ENCODE measurements at places on chromosomes 3 and 15.

DNA sequence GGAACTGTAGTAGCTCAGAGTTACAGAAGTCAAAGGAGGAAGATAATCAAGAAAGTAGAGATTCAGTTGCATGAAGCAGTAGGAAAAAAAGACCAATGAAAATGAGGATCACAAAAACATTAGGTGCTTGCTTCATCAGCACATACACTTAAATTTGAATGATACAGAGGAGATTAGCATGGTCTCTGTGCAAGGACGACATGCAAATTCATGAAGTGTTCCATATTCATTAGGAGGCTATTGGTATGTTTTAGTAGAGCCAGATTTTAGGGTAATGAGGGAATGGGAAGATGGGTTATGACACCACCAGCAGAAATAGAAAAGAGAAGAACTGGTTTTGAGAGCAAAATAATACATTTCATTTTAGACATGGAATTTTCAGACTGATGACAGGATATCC is 21.0 kb upstream of the TTC14 start:
- no peak for DNase-seq

GRCh38 chr3:61901496-61901895 is 340.1 kb downstream of the PTPRG start:
- DNase-seq, result no peak

DNA sequence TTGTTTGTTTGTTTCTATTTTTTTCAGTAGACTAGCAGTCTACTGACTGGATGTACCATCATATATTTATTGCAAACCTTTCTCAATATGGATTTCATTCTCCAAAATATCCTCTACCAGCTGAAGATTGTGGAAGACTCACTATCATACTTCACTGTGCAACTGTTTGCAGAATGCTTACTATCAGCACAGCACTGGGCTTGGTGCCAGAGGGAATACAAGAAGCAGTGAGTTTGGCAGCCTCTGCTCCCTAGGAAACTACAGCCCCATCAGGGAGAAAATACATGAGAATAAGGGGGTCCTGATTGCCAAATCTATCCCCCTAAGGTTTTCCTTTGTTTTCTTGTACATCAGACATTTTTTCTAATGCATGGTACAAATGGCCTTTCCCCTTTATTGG is 27.5 kb downstream of the AQP9 start:
- DNase-seq, result no peak

- DNase-seq, result no peak
These were observed 42.5 kb downstream of the MUC20 start for GRCh38 chr3:195763076-195763830.

DNA sequence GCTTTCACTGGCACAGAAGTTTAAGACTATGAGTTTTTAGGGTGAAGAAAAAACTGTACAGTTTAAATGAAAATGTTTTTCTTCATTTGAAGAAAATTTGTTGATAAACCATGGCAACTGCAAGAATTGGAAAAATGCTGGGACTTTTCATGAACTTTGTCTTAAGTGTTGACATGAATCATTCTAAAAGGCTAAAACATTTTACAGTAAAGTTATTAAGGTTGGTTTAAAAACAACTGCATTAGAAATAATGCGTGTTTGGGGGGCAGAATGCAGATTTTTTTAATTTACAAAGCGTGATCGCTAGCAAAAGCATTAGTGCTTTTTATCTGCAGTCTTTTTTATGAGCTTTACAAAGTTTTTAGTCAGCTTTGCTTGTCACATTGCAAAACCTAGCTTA is 601.9 kb upstream of the TGFBR2 start:
- DNase-seq, result no peak

DNA sequence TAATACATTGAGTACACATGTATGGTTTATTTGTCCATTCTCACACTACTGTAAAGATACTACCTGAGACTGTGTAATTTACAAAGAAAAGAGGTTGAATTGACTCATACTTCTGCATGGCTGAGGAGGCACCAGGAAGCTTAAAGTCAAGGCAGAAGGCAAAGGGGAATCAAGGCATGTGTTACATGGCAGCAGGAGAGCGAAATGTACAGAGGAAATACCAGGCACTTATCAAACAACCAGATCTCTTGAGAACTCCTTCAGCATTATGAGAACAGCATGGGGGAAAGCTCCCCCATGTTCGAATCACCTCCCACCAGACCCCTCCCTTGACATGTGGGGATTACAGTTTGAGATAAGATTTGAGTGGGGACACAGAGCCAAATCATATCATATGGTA is 666.3 kb downstream of the ZBBX start:
- no peak for DNase-seq

DNA sequence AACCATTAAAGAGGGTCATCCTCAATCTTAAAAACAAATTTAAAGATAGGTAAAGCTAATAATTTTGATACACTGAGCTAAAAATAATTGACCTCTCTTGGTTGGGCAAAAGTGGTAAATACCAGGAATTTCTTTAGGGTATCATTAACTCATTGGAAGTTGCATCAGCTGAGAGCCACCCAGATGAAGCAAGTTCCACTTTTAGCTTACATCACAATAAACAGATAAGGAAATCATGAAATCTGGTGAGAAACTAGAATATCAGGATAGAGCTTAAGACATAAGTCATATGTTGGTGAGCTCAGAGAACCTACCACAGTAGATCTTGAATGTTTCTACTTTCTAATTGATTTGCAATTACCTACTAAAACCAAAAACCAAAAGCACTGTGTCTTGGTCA is 97.4 kb upstream of the SLC2A2 start:
- no peak for DNase-seq

DNA sequence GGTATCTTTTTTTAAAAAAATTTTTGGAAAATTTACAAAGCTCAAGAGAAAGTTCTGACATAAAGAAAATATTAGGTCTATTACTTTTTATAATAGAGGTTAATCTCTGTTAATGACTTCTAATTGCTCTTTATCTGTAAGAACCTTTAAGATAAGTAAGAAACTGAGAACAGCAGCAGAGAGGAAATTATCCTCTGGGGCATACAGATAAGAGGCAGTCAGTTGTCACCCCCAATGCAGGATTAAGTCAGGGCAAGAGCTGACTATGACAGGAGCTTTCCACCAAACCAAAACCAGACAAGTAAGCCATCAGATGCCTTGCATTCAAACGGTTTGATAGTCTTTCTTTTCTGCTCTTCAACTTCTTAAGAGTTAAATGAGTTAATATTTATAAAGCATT is 149.0 kb downstream of the GSK3B start:
- DNase-seq, result no peak

DNA sequence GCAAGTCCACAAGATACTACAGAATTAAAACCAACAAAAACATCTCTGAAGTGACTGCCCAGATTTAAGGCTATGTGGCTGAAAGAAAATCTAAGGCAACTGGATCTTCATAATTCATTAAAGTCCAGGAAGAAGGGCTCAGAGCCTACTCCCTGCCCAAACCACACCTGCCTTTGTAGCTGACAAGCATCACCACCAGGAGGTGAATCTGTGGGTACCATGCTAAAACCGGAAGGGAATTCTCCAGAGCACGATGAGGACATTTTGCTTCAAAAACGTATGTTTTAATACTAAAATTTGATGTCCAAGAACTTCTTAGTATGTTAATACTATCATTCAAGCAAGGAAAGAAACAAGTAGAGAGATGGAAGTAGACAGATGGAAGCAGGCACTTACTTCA is 495.9 kb upstream of the NECTIN3 start:
- DNase-seq, result no peak

DNA sequence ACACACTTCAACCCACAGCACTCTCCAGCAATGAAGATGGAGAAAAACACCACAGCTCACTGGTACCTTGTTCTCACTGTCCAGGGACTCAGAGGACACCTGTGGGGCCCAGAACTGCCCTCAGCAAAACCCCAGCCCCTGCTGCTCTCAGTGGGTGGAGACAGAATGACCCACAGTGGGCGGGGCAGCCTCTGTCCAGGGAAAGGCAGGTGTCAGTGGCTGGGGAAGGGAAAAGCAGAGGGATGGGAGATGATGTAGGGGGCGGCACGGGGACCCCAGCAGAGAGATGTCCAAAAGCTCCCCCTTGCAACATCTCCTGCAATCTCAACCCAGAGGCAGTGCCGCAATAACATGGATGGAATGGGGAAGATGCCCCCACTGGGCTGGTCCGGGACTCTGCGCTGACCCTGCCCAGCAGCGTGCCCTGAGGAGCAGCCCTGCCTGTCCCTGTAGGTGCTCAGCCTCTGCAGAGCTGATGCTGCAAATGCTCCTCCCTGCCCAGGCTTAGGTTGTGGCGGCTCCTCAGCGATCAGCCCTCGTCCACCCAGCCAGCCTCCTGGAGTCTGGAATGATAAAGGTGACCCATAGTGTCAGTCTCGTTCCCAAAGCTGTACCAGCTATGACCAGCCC is 193.9 kb downstream of the XXYLT1 start:
- DNase-seq, result no peak

- no peak for DNase-seq
These were observed 126.1 kb upstream of the ABHD17C start for GRCh38 chr15:80568876-80569605.

DNA sequence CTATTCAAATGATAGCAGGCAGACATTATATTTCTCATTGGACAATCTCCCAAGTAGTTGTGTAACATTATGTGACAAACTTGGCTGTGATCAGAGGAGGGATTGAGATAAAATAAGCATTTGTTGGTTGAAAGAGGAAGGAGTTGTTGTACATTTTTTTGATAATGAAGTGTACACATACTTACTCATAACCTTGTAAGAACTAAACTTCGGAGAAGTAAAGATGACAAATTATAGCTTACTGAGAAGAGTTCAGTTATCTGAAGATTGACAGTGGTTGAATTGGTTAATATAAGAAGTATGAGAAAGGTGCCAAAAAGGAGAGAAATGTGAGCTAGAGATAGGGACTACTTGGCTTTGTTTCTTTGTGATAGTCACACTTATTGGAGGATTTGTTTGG is 32.6 kb downstream of the STT3B start:
- no peak for DNase-seq

DNA sequence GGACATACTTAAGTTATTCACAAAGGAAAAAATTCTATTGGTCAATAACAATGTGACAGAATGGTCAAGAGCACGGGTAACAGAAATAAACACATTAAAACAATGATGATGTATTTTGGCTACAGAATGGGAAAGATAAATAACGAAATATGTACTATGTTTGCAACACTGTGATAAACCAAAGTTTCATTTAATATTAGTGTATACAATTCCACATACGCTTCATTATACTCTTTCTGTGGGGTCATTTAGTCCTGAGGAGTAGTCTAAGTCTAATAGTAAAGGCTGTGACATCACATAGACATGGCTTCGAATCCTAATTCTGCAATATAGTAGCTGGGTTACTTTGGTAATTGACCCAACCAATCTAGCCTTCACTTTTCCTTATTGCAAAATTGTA is 408.3 kb downstream of the MCTP2 start:
- no peak for DNase-seq

DNA sequence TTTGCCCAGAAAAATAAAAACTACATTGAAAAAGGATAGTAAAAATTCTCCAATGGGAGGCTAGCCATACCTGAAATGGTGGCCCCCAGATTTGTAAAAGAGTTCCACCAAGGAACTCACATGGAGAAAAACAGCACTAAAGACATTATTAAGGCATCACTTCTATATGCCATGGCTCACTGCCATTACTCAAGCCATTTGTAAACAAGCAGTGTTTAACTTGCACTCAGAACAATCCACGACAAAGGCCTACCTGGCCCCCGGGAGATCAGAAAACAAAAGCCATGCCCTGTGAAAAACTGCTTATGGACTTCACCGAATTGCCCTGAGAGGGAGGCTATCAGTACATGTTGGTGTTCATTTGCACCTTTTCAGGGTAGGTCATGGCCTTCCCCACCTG is 19.6 kb downstream of the CCR8 start:
- no peak for DNase-seq

GRCh38 chr3:24680214-24680967 is 185.7 kb upstream of the THRB start:
- DNase-seq, result peak; percentile 36

GRCh38 chr3:132284781-132285619 is 32.2 kb upstream of the ACP3 start:
- no peak for DNase-seq

- DNase-seq, result no peak
These were observed 257.0 kb downstream of the NR1D2 start for GRCh38 chr3:24202071-24202470.

Data from stimulated activated CD4-positive, alpha-beta T cell treated with anti-CD3 and anti-CD28 coated beads, Interleukin-15, amount 100 ng/mL, for 48 hours (primary cell).